Esophagus muscularis mucosa (tissue), 4 donors: ENCODE measurements at places on chromosomes 2 and 18. TPM values are rescaled to one million over a fixed set of nuclear protein-coding genes. Genes with fewer than 3 reads are reported as not detected.

The EMILIN1 gene
- total RNA-seq = 155 TPM

The SLC19A3 gene
- 1.5 TPM for total RNA-seq

The ERMN gene
- total RNA-seq = not detected

The PLEK gene
- 23.4 TPM for total RNA-seq

The TMEM178A gene
- total RNA-seq = 5.0 TPM

The PRSS56 gene
- total RNA-seq = not detected

The GPAT2 gene
- 4.2 TPM for total RNA-seq

The ZSWIM2 gene
- not detected for total RNA-seq

The OSR1 gene
- 50.3 TPM for total RNA-seq

The ADAM23 gene
- 3.0 TPM for total RNA-seq

The SPATA3 gene
- not detected for total RNA-seq

The STARD6 gene
- total RNA-seq = not detected

DNA sequence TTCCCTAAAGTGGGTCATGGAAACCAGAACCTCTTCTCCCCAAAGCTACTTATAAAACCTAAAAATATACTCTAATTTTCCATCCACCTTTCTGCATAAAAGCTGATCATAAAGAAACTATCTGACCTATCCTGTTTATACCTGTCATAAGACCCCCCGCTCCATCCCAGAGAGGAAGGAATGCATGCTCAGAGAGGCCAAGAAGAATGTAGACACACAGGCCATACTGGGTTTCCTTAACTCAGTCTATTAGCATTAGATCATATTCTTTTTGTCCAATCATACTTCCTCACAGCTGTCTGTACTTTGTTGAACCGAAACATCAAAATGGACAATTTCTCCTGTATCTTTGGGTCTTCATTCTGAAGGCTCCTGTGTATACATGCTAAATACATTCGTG is 52.3 kb downstream of the B3GNT2 start:
- H3K4me3 ChIP-seq = no peak overlapping the region
- DNase-seq = peak; percentile 72
- H3K27ac ChIP-seq = no peak overlapping the region

DNA sequence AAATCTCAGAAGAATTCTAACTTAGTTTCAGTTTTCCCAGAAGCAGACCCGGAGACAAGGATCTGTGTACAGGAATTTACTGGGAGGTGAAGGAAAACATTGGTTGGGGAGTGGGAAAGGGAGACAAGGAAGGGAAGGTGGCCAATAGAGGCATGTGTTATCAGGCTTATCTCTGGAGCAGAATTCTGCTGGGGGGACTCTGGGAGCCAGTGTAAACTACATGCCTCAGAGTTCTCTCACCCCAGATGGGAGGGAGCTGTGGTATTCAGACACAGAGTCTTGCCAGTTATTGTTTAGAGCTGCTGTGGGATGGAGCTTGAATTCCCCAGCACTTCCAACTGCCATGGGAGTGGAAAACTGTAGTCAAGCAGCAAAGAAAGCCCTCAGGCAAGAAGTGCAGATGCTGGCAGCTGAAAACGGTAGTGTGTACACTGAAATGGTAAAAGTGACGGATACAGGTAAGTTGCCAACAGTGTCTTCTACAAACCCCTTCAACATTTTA is 19.0 kb downstream of the DNPEP start:
- H3K36me3 ChIP-seq = peaks cover 7% of the 10 kb centered on the region
- H3K27me3 ChIP-seq = no peaks in the 10 kb centered on the region
- no peak for DNase-seq
- H3K4me1 ChIP-seq = peaks cover 12% of the 10 kb centered on the region
- peak overlapping the region; percentile 43 for H3K27ac ChIP-seq

GRCh38 chr2:188279093-188279445 is 12.6 kb upstream of the GULP1 start:
- no peak overlapping the region for H3K4me3 ChIP-seq
- H3K4me1 ChIP-seq = peaks cover 5% of the 10 kb centered on the region
- no peak for DNase-seq
- no peaks in the 10 kb centered on the region for H3K27me3 ChIP-seq
- H3K36me3 ChIP-seq = no peaks in the 10 kb centered on the region

- H3K4me3 ChIP-seq = no peak overlapping the region
- peak overlapping the region; percentile 66 for H3K27ac ChIP-seq
- H3K27me3 ChIP-seq = peaks cover 5% of the 10 kb centered on the region
- DNase-seq = no peak
Measured at GRCh38 chr2:20091305-20091991, 40.0 kb upstream of the LAPTM4A start.

DNA sequence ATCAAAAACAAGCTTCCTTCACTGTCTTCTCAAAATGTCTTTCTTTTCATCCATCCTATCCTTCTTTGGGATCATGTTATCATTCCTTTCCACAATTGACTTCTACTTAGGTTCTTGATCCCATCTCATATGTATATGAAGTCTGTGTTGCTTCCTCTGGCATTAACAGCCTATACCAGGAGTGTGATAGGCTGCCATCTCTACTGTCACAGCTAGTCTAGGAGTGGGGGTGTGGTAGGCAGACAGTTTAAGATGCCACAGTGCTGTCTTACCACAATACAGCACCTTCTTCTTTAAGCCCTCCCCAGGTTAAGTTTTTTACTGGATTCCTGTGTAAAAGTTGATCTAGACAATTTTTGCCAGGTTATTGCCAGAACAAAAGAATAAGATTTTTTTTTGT is 3.7 kb upstream of the HTR2B start:
- no peaks in the 10 kb centered on the region for H3K27me3 ChIP-seq
- H3K4me3 ChIP-seq = no peak overlapping the region
- H3K36me3 ChIP-seq = no peaks in the 10 kb centered on the region
- no peak for DNase-seq
- peaks cover 15% of the 10 kb centered on the region for H3K4me1 ChIP-seq

DNA sequence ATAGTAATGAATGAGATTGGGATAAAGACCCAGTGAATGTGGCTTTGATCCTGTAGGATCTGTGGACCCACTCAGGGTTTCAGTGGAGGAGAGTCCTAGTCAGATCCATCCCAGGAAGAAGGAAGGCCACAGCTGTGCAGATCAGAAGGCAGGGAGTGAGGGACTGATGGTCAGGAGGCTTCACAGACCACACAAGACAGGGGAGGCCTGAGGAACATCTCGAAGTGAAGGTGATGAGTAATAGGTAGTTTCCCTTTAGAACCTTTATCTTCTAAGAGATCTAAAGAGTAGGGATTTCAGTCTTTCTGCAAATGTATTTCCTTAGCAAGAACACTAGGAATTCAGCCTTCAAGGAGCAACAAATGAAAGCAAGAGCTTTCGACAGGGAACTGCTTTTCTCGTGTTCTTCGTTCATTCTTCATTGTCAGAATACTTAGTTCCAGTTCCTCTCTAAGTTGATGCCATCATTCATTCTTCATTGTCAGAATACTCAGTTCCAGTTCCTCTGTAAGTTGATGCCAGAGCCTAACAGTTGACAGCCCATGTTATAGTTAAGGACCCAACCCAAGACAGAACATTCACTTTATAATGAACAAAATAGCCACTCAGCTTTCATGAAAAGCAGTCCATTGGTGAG is 150.2 kb upstream of the EPAS1 start:
- H3K4me3 ChIP-seq = no peak overlapping the region
- no peak for DNase-seq
- no peak overlapping the region for H3K27ac ChIP-seq
- H3K4me1 ChIP-seq = no peaks in the 10 kb centered on the region
- H3K27me3 ChIP-seq = no peaks in the 10 kb centered on the region

DNA sequence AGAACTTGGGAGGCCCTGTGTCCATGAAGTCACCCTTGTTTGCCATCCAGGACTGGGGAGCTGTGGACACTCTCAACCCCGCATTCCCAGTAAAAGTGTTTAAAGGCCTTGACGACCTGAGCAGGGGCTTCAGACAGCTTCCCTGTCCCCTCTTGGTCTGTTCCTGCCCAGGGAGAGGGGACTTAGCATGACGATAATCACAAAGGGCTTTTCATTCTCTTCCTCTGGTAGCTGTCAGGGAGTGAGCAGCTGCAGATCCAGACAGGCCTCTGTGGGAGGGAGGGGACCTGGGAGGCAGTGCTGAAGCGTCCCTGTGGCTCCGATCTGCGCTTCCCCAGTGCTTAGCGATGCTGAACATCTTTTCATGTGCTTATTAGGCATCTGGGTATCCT is 77.8 kb upstream of the HS6ST1 start:
- H3K27me3 ChIP-seq = no peaks in the 10 kb centered on the region
- H3K27ac ChIP-seq = no peak overlapping the region
- no peak overlapping the region for H3K4me3 ChIP-seq
- no peak for DNase-seq
- no peaks in the 10 kb centered on the region for H3K4me1 ChIP-seq

GRCh38 chr2:8543060-8543382 is 138.8 kb upstream of the ID2 start:
- H3K36me3 ChIP-seq = no peaks in the 10 kb centered on the region
- H3K27ac ChIP-seq = peak overlapping the region; percentile 44
- peaks cover 25% of the 10 kb centered on the region for H3K4me1 ChIP-seq
- no peak overlapping the region for H3K4me3 ChIP-seq
- H3K27me3 ChIP-seq = no peaks in the 10 kb centered on the region
- no peak for DNase-seq

DNA sequence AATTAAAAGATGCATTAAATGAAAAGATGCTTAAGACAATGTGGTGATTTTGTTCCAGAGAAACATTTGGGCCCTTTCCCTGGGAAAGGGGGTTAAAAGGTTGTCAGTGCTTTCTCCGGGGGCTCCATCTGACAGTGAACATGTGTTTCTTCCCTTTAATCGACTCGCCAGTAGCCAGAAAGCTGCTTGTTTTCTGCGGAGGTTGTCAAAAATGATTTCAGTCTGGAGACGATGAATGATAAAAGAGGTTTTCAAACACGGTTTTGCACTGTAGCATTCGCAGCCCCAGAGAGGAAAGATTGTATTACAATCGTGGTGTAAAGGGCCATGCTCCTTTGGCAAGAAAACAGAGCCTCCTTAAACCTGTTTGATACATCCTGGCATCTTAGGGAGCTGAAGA is 111.5 kb upstream of the MEIS1 start:
- no peak overlapping the region for H3K27ac ChIP-seq
- H3K36me3 ChIP-seq = no peaks in the 10 kb centered on the region
- no peaks in the 10 kb centered on the region for H3K4me1 ChIP-seq
- no peak for DNase-seq
- H3K27me3 ChIP-seq = no peaks in the 10 kb centered on the region
- no peak overlapping the region for H3K4me3 ChIP-seq

- no peak overlapping the region for H3K4me3 ChIP-seq
- peak overlapping the region; percentile 77 for H3K27ac ChIP-seq
- H3K4me1 ChIP-seq = peaks cover 53% of the 10 kb centered on the region
- H3K36me3 ChIP-seq = no peaks in the 10 kb centered on the region
Measured at GRCh38 chr2:150619607-150620330, 132.3 kb upstream of the RND3 start.

GRCh38 chr18:12839057-12839525 is 44.9 kb downstream of the PTPN2 start:
- no peak overlapping the region for H3K27ac ChIP-seq
- H3K27me3 ChIP-seq = no peaks in the 10 kb centered on the region
- no peak for DNase-seq
- H3K4me1 ChIP-seq = peaks cover 8% of the 10 kb centered on the region

DNA sequence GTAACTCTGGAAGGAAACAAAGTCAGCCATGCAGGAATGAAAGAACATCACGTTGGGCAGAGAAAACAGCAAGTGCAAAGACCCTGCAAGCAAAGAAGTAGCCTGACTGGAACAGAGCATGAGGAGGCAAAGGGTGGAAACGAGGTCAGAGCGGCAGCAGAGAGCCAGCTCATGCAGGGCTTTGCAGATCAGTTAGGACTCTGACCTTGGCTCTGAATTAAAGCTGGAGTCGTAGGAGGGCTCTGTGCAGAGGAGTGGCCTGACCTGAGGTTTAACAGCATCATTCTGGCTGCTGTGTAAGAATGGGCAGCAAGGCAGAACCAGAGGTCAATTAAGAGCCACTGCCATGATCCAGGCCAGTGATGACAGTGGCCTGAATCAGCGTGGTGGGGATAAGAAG is 220.7 kb downstream of the PRKCE start:
- no peak overlapping the region for H3K4me3 ChIP-seq
- no peak for DNase-seq
- no peaks in the 10 kb centered on the region for H3K36me3 ChIP-seq
- no peak overlapping the region for H3K27ac ChIP-seq
- no peaks in the 10 kb centered on the region for H3K27me3 ChIP-seq

GRCh38 chr2:112634153-112634873 is 11.4 kb upstream of the SLC20A1 start:
- H3K27ac ChIP-seq = no peak overlapping the region
- H3K36me3 ChIP-seq = no peaks in the 10 kb centered on the region
- no peak overlapping the region for H3K4me3 ChIP-seq

DNA sequence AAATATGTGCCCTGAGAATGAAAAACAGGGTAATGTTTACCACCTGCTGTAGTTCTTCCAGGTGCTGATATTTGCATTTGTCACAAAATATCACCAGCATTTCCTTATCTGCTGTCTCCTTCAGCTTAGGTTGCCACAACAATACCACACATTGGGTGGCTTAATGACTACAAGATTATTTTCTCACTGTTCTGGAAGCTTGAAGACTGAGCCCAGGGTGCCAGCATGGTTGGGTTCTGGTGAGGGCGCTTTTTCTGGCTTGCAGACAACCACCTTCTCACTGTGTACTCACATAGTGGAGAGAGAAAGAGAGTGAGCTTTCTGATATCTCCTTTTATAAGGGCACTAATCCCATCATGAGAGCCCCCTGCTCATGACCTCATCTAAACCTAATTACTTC is 407.5 kb upstream of the RGPD4 start:
- no peak for DNase-seq
- no peak overlapping the region for H3K4me3 ChIP-seq
- H3K27me3 ChIP-seq = no peaks in the 10 kb centered on the region
- H3K27ac ChIP-seq = no peak overlapping the region

DNA sequence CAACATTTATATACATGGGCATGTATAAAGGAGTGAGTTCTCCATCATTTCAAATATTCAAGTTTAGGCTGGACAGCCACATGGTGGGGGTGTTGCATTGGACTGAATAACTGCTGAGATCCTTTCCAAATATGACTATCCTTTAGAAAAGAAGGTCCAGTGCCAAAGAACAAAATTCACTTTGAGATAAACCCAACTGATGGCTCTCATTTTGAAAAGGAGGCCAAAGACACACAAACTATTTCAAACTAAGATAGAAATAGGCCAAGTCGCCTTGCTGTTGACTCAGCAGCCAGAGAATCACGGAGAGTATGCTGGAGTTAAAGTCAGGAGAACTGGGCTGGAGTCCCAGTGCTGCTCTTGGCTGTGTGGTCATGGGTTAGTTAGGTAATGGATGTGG is 204.5 kb upstream of the LRATD1 start:
- H3K27me3 ChIP-seq = no peaks in the 10 kb centered on the region
- H3K27ac ChIP-seq = peak overlapping the region; percentile 7
- no peaks in the 10 kb centered on the region for H3K36me3 ChIP-seq

DNA sequence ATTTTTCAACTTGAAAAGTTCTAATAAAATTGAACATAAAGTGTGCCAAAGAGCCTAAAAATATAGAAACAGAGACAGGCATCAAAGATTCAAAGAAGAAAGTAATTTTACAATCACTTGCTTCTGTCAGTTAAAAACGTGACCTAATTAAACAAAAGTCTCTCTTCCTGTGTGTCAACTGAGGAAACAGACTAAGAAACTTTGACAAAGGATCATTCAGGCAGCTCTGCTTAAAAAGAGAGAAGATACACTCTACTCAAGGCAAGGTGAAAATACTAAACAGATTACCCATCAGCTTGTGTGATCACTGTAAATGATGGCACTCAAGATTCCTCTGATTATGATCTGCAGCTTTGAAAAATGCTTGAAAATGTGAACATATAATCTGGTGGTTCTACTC is 47.8 kb downstream of the DYM start:
- H3K4me1 ChIP-seq = peaks cover 40% of the 10 kb centered on the region
- H3K27me3 ChIP-seq = no peaks in the 10 kb centered on the region
- no peak overlapping the region for H3K4me3 ChIP-seq
- no peak for DNase-seq
- peak overlapping the region; percentile 12 for H3K27ac ChIP-seq
